Activated CD8-positive, alpha-beta memory T cell treated with anti-CD3 and anti-CD28 coated beads for 24 hours (primary cell): ENCODE measurements at places on chromosomes 16 and 17.
A peak's percentile ranks its signal among the peaks of the same experiment; 100 is the strongest.

- DNase-seq = no peak
Measured at GRCh38 chr17:39360537-39360936, 40.9 kb downstream of the FBXL20 start.

GRCh38 chr17:60664022-60664421 lies 13.6 kb upstream of the BCAS3 start:
- no peak for DNase-seq

GRCh38 chr17:81171941-81172340 lies 5.9 kb upstream of the AATK start:
- DNase-seq = no peak

DNA sequence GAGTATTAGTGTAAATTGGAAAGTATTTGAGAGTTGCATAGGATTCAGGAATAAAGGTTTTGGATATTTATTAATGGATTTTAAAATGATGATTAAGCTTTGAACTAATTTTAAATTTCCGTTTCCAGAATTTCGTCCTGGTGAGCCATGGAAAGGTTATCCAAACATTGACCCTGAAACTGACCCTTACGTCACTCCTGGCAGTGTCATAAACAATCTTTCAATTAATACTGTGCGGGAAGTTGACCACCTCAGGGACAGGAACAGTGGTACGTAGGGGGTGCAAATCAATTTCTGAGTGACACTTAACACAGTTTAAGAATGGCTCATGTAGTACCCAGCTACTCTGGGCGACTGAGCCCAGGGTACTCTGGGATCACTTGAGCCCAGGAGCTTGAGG lies 29.1 kb upstream of the SLC5A11 start:
- DNase-seq = no peak

DNA sequence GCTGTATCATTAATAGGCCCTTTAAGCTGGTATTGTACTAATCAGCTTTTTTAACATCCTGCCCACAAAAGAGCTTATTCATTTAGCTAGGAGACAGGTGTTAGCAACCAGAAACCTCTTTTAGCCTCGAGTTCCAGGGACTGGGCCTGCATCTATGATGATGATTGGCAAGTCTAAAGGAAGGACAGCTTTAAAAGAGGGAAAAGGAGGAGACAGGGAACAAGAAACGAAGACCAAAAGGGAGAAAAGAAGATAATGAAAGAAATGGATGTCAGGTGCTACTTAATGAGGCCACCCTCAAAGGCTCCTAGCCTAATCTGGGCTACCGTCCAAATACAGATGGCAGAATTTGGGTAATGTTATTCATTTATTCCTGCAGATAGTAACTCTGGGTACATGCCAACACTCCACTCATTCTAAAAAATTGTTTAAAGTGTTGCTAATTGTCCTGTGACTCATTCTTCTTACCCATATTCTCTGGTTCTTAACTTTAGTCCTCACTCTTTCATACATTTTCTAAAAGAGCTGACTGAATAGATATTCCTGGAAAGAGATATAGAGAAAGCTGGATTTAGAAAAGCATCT lies 18.7 kb upstream of the RFFL start:
- DNase-seq = no peak

GRCh38 chr17:17533901-17534441 lies 37.8 kb upstream of the RASD1 start:
- no peak for DNase-seq

DNA sequence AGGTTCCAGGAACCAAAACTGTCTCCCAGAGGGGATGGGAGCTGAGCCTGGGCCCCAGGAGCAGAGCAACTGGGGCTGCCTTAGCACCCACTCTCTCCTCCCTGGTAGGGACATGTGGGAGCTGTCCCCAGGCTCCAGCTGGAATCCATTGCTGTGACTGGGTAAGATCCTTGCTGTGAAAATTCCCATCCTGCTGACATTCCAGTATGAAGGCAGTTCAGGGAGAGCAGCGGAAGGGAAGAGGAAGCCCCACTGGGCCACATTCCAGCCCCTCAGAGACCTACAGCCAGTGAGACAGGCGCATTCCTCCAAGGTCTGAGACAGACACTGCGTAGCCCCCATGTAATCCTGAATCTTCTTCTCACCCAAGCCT lies 24.2 kb downstream of the MYO18A start:
- no peak for DNase-seq

GRCh38 chr17:79087428-79088143 lies 13.0 kb downstream of the ENGASE start:
- peak; percentile 85 for DNase-seq

- DNase-seq = no peak
Measured at GRCh38 chr17:13154398-13154797, 136.6 kb upstream of the ELAC2 start.

- no peak for DNase-seq
Measured at GRCh38 chr17:57758654-57759053, 13.6 kb upstream of the CCDC182 start.

DNA sequence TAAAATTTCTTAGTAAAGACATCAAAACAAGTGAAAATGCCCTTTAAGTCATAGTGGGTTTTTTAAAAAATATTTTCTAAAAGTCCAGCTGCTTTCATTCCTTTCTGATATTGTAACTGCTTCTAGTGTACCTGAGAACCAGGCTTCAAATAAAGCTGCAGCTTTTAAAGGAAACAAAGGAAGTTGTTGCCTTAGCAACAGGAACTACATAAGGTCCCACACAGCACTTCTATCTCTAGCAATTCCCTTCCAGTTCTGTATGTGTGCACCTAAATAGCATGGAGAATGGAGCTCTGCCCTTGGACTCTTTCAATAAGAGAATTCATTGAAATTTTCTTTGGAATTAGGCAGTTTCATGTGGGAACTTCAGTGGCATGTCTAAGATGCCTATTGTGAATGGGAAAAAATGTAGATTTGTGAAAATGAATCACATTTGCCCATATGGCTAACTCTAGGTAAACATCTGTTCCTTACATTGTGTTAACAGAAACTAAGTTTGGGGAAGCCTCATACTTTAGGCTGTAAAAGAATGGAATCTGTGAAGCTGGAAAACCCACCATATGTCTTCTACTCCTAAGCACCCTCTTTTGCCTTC lies 206.4 kb downstream of the KIF2B start:
- DNase-seq = no peak

DNA sequence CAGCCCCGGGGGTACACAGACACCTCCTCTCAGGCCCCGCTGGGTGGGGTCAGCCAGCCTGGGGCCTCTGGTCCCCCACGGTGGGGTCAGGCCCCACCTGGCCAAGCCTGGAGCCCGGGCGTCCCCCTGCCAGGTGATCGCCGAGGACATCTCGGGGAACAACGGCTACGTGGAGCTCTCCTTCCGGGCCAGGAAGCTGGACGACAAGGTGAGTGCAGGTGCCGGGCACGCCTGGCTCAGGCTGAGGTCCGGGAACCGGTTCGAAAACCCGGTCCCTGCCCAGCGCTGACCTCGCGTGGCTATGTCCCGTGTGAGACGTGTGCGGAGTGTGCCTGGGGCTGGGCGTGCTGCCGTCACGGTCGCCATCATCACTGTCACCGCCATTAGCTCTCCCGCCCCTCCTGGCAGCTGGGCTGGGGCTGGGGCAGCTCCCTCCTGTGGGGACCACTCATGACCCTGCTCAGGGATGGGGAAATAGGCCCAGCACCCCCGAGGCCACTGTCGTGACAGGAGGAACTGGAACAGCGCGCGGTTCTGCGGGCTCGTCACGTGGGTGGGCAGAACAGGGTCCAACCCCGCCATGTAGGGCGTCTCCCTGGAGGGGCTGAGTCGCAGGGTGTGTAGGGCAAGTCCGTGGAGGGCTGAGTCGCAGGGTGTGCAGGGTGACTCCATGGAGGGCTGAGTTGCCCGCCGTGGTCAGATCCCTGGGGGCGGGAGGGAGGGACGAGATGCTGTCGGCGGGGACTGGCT lies 8.5 kb downstream of the CPNE7 start:
- no peak for DNase-seq

GRCh38 chr17:60652454-60653247 lies 25.0 kb upstream of the BCAS3 start:
- no peak for DNase-seq

- no peak for DNase-seq
Measured at GRCh38 chr17:8371786-8372185, 4.7 kb downstream of the KRABD2 start.
